ENCODE measurements at places on chromosomes 2 and 18.

DNA sequence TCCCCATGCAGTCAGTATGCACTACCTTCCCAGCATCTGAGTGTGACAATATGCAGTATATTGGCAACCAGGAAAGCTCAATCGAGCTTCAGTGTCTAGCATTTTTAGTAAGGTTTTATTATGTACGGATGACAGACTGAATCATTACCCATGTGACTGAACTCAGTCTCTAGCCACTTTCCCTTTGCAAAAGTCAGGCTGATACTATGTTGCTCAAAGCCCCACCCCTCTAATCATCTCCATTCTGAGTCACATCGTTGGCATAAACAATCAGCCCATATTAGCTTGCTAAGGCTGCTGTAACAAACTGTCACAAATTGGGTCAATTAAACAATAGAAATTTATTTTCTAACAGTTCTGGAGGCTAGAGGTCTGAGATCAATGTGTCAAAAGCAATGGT, 25.8 kb upstream of the SRD5A2 start:
- DNase-seq: no peak

- no peak for DNase-seq
Measured at GRCh38 chr2:39731546-39731945, 47.5 kb downstream of the THUMPD2 start.

DNA sequence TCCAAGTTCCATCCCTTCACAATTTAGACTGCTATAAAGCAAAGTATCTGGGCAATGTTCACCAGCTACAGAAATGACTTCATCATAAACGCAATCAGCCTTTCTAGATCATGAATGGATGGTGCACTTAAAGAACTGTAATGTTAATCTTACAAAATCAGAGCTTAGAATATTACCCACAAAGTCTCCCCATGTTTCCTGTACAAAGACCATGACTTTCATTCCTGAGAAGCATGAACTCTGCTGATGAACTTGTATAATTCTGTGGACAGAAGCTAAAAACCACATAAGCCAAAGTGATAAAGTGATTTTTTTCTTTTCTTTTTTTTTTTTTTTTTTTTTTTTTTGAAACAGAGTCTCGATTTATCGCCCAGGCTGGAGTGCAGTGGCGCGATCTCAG, 53.3 kb downstream of the C1D start:
- no peak for DNase-seq

GRCh38 chr2:126719191-126719832, 63.4 kb downstream of the GYPC start:
- DNase-seq: no peak

DNA sequence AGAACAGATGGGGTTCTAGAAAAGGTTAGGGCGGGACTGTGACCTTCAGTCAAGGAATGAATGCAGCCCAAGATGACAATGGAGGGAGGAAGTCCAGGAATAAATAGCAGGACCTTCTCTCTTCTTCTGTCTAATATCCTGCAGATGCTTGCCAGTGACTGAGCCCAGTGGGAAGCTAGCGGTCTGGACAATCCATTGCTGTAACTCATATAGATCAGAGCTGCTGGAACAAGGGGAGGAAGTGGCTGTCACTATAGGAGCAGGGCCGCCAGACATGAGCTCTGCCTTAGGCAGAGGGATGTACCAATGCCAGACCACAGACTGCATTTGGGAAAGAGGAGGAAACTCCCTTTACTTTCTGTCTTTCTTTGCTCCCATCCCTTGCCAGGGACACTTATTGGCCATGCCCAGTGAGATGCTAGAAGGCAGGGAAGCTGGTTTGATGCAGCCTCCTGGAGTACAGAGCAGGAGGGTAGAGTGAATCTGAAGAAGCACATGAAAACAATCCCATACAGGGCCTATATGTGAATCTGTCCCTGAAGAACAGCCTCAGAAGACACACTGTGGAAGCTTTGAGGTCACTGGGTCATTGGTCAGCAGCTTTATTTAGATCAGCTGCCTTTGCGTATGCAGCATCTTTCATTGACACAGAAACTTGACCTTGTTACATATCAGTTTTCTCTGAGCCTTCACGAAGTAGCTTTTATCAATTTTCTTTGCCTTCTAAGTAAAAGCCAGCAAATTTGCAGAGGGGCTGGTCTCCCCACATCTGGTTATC, 65.4 kb downstream of the CCDC85A start:
- no peak for DNase-seq

- no peak for DNase-seq
Measured at GRCh38 chr2:4576075-4576474, 872.7 kb downstream of the DCDC2C start.

DNA sequence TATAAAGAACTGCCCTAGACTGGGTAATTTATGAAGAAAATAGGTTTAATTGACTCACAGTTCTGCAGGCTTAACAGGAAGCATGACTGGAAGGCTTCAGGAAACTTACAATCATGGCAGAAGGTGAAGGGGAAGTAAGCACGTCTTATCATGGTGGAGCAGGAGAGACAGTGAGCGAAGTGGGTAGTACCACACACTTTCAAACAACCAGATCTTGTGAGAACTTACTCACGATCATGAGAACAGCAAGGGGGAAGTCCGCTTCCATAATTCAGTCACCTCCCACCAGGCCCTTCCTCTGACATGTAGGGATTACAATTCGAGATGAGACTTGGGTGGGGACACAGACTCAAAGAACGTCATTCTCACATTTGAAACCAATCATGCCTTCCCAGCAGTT, 260.1 kb upstream of the FAM98A start:
- DNase-seq: no peak

Measured in eye (tissue), 1 donor.